Neuronal stem cell (in vitro differentiated cells): ENCODE measurements at places on chromosomes 12 and 14.

- H3K4me3 ChIP-seq = no peak overlapping the region
- H3K36me3 ChIP-seq = no peaks in the 10 kb centered on the region
- H3K27ac ChIP-seq = no peak overlapping the region
- no peaks in the 10 kb centered on the region for H3K4me1 ChIP-seq
- no peak for DNase-seq
- H3K27me3 ChIP-seq = no peaks in the 10 kb centered on the region
These were observed 6.9 kb upstream of the DCN start for GRCh38 chr12:91189516-91189915.

DNA sequence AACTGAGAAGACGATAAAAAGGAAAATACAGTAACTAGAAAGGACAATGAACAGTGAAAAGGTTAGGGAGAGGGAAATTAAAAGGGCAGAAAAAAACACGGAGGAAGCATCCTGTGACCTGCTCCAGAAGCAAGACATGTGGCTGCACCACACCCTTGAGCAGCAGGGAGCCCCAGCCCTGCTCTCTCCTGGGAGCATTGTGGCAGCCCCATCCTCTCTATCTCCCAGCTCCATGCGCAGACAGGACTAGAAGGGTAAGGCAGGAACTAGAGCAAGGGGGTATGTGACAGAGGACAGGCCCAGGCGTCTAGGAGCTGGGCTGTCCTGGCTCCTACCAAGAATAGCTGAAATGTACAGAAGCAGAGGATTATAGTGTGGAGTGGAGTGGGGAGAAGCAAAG is 38.6 kb upstream of the SMUG1 start:
- DNase-seq = no peak
- no peaks in the 10 kb centered on the region for H3K27me3 ChIP-seq
- no peak overlapping the region for H3K27ac ChIP-seq
- H3K4me1 ChIP-seq = peaks cover 7% of the 10 kb centered on the region
- peaks cover 2% of the 10 kb centered on the region for H3K36me3 ChIP-seq

DNA sequence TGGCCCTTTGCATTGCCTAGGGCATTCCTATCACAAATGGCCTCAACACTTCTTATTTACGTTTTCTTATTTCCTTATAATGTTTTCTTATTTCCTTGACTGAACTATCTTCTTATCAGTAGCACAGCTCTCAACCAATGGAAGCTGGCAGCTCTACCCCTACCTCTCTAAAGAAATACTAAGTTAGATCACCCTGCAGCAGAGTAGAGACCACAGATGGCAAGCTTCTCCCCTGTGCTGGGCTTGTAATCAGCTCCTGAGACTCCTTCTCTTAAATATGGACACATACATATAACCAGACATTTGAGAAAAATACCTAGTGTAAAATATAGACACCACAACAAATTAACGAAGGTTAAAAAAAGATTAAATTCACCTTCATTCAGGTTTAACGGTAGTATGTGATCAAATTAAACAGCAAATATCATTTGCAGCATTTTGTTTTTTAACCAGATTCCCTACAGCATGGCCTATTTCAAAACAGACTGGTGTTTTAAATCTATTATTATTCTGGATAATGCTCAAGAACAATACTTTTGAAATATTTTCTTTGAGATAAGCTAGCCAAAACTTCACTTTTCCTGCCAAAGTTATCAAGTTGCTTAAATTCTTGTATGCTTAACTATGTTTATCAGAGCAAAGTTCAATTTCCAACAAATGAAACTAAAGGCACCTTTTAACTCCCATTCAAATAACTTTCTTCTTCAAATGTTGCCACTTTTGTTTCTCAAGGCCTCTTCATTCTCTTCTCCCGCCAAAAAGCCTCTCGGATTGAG is 54.3 kb downstream of the SLC41A2 start:
- no peaks in the 10 kb centered on the region for H3K4me1 ChIP-seq
- no peaks in the 10 kb centered on the region for H3K27me3 ChIP-seq
- no peaks in the 10 kb centered on the region for H3K36me3 ChIP-seq
- no peak overlapping the region for H3K4me3 ChIP-seq

DNA sequence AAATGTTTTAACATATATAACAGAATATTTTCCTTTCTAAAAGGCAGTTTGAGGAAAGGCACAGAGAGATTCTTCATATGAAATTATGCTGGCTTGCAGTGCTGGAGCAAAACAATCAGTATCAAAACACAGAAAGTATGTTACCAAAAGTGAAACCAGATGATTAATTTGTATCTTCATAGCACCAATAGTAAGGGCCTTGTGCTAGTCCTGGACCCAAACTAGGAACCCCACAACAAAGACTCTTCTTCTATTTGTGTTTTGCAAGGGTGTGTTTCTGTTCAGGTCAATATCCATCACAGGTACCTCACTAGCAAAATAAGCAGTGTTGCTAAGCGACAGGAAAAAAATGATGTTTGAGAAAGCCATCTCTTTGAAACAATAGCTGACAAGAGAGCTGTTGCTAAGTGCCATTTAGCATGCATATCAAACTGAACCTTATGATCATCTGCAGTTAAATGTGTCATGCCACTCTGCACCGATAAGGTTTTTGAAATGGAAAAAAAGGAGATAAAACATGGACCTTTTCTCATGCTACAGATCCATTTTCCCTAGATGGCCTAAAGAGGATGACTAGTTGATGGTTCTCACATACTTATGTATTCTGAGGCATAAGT is 196.2 kb upstream of the ALG10 start:
- H3K27ac ChIP-seq = no peak overlapping the region
- H3K36me3 ChIP-seq = no peaks in the 10 kb centered on the region
- DNase-seq = no peak
- no peak overlapping the region for H3K4me3 ChIP-seq
- H3K27me3 ChIP-seq = no peaks in the 10 kb centered on the region

DNA sequence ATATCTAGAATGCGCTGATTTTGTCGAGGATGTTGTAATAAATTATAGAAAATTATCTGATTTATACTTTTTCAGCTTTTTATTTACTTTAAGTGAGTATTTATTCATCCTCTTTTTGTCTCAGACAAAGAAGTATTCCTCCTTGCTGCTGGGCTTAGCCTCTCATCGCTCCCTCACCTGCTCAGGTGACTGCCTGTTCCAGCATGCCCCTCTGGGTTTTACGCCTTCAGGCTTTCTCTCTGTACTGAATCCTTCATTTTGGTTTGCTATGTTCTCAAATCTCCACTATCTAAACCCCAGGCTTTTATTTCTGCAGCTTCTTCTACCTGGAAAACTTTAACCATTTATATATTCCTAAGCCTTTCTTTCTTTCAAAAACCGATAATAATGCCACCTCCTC is 1650.9 kb upstream of the SEL1L start:
- no peak overlapping the region for H3K4me3 ChIP-seq
- DNase-seq = no peak
- H3K27me3 ChIP-seq = no peaks in the 10 kb centered on the region
- no peaks in the 10 kb centered on the region for H3K4me1 ChIP-seq

DNA sequence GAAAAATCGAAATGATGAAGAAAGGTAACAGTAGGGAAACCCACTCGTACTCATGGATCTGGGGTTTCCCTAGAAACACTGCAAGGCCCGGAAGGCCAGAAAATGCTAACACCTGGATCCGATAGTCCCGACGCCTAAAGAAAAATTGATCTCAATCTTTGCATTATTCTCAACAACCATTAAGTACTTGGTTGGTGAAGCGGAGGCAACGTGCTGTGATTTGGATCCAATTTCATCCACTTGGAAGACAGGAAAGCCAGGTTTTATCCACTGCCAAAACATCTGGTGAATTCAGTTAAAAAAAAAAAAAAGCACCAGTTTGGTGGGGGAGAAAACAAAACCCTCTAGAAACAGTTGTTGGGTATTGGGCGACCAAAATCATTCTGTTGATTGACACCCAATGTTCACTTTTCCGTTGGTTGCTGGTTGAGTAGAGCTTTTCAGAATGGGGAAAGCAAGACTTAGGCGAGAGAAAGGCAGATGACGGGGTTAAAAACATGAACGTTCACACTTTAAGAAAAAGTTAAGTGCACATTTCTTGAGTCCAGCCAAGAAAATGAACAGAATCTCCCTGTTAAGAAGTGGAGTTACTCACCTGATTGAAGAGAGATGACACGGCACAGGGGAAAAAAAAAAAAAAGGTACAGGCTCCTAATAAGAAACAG is 41.9 kb upstream of the MED13L start:
- DNase-seq = no peak
- no peaks in the 10 kb centered on the region for H3K4me1 ChIP-seq
- H3K36me3 ChIP-seq = no peaks in the 10 kb centered on the region
- no peaks in the 10 kb centered on the region for H3K27me3 ChIP-seq
- H3K4me3 ChIP-seq = no peak overlapping the region

- no peak overlapping the region for H3K4me3 ChIP-seq
- H3K27me3 ChIP-seq = no peaks in the 10 kb centered on the region
- no peak overlapping the region for H3K27ac ChIP-seq
- H3K4me1 ChIP-seq = peaks cover 5% of the 10 kb centered on the region
These were observed 43.7 kb downstream of the MARK3 start for GRCh38 chr14:103428723-103429556.

GRCh38 chr12:89414851-89415250 is 62.5 kb upstream of the DUSP6 start:
- no peaks in the 10 kb centered on the region for H3K36me3 ChIP-seq
- H3K4me3 ChIP-seq = no peak overlapping the region
- H3K4me1 ChIP-seq = peaks cover 2% of the 10 kb centered on the region
- no peaks in the 10 kb centered on the region for H3K27me3 ChIP-seq
- no peak overlapping the region for H3K27ac ChIP-seq

DNA sequence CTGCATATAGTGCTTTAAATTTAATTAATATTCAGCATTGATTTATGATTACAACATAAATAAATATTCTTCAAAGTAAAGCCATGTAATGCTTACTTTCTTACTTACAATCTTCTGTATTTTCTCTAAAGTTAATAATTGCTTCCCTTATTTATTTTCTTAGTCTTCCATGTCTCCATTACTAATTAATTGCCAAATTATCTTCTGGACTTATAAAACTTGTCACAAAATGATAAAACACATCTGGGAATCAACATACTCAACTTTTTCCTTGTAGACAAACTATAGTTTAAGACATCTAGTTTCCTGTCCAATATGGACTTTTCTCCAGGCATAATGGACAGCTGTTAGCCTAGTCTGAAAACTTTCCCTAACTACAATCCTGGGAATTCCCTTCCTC is 466.6 kb downstream of the FLRT2 start:
- H3K4me3 ChIP-seq = no peak overlapping the region
- no peaks in the 10 kb centered on the region for H3K4me1 ChIP-seq
- no peak for DNase-seq
- no peaks in the 10 kb centered on the region for H3K27me3 ChIP-seq
- H3K27ac ChIP-seq = no peak overlapping the region

- H3K36me3 ChIP-seq = peaks cover 4% of the 10 kb centered on the region
- H3K27me3 ChIP-seq = no peaks in the 10 kb centered on the region
- H3K4me1 ChIP-seq = no peaks in the 10 kb centered on the region
These were observed 77.5 kb downstream of the ACACB start for GRCh38 chr12:109193896-109194295.

DNA sequence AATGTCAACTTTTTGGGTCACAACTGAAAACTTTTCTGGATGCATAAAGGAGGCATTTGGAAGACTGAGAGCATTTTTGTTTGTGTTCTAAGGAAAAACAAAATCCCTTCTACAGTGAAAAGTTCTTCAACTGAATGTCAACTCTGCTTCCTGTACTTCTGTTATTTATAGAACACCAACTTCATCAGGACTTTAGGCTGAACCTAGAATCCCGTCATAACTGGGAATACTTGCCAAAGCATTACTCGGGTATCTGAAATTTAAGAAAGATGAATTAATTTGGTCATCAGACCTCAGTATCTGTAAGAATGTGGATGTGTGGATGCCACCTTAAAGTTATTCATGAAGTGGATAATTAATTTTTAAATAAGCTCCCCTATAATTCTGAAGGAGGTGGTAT is 73.2 kb downstream of the FERMT2 start:
- H3K27me3 ChIP-seq = no peaks in the 10 kb centered on the region
- H3K4me1 ChIP-seq = no peaks in the 10 kb centered on the region
- no peak overlapping the region for H3K27ac ChIP-seq

DNA sequence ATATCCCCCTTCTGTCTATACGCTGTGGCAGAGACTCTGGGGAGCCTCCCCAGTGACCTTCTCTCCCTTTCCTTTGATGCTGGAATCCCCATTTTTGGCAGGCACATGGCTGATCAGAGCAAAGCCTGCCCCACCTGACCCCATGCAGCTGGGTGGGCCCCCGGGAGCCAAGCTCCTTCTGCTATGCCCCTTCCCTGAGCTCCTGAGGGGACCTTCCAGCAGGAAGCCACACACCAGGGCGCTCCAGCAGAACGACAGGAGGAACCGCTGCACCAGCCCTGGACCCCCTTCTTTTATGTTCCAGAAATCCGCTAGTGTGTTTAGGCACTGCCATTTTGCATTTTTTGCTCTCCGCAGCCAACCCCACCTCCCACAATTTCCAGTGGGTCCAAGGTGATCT is 44.6 kb downstream of the TRAFD1 start:
- H3K27me3 ChIP-seq = no peaks in the 10 kb centered on the region
- H3K4me3 ChIP-seq = no peak overlapping the region
- H3K27ac ChIP-seq = no peak overlapping the region
- H3K36me3 ChIP-seq = peaks cover 8% of the 10 kb centered on the region
- no peaks in the 10 kb centered on the region for H3K4me1 ChIP-seq

GRCh38 chr12:123083661-123084571 is 67.0 kb downstream of the PITPNM2 start:
- H3K36me3 ChIP-seq = no peaks in the 10 kb centered on the region
- no peak for DNase-seq
- H3K27ac ChIP-seq = no peak overlapping the region
- H3K27me3 ChIP-seq = no peaks in the 10 kb centered on the region
- peaks cover 4% of the 10 kb centered on the region for H3K4me1 ChIP-seq

DNA sequence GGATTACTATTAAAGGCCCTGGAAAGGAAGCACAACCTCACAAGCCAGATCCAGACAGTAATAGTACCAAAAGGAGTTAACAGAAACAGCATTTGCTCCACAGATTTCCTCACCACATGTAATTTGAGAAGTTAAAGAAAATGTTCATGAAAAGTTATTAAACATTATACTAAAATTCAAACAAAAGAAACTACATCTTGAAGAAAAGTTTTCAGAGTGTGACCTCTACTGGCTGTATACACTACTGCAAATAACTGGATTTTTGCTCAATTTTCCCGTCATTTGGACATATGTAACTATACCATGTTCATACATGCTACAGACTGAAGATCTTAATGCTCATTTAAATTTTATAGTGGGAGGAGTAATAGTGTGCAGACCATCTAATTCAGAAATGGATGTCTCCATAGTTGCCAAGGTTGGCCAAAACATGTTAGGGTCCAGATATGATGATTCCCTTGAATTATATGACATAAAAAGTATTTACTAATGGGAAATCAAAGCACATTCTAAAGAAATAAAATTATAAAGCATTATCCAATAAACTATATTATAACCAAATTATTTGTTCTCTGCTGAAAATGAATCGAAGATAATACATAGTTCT is 5.6 kb downstream of the KRR1 start:
- H3K36me3 ChIP-seq = peaks cover 6% of the 10 kb centered on the region
- no peak overlapping the region for H3K4me3 ChIP-seq
- no peak for DNase-seq
- no peak overlapping the region for H3K27ac ChIP-seq
- H3K4me1 ChIP-seq = peaks cover 2% of the 10 kb centered on the region

- no peaks in the 10 kb centered on the region for H3K4me1 ChIP-seq
- peak; percentile 5 for DNase-seq
- H3K36me3 ChIP-seq = peaks cover 12% of the 10 kb centered on the region
- no peak overlapping the region for H3K4me3 ChIP-seq
- no peaks in the 10 kb centered on the region for H3K27me3 ChIP-seq
These were observed 81.4 kb upstream of the FERMT2 start for GRCh38 chr14:53032161-53032803.

- H3K4me1 ChIP-seq = peaks cover 14% of the 10 kb centered on the region
- H3K27ac ChIP-seq = no peak overlapping the region
- no peak for DNase-seq
These were observed 8.2 kb downstream of the KCNA5 start for GRCh38 chr12:5051913-5052312.

- H3K4me3 ChIP-seq = no peak overlapping the region
- no peaks in the 10 kb centered on the region for H3K36me3 ChIP-seq
- H3K27ac ChIP-seq = no peak overlapping the region
- peaks cover 2% of the 10 kb centered on the region for H3K27me3 ChIP-seq
- H3K4me1 ChIP-seq = peaks cover 6% of the 10 kb centered on the region
These were observed 39.8 kb downstream of the NOPCHAP1 start for GRCh38 chr12:105025890-105026289.
